GM13976 (cell line): ENCODE measurements at places on chromosomes 4 and X.

GRCh38 chr4:158315706-158316105, 105.4 kb downstream of the TMEM144 start:
- DNase-seq, result no peak

GRCh38 chr4:168648929-168649328, 152.1 kb downstream of the PALLD start:
- DNase-seq, result no peak

GRCh38 chr4:128225148-128225547, 62.5 kb downstream of the PGRMC2 start:
- DNase-seq, result no peak

- peak; percentile 32 for DNase-seq
Observed at GRCh38 chrX:73850124-73851013, 287.4 kb downstream of the CHIC1 start.

DNA sequence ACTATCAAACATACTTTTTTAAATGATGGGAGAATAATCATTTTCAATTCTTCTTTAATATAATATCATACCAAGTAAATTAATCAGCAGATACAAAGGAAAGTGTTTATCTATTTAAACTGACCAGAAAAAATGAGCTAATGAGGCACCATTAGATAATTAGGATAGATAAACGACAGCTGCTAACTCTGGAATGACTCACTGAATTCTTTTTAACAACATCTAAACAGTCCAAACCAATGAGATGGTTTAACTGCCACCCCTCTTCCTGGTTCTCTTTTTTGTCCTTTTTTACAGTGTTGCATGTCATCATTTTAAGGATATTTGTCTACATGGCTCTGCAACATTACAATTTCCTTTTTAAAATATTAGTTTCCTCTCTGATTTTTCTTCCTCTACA, 41.6 kb downstream of the UNC5C start:
- no peak for DNase-seq

- peak; percentile 63 for DNase-seq
Observed at GRCh38 chr4:184310171-184310567, 92.5 kb upstream of the ENPP6 start.

DNA sequence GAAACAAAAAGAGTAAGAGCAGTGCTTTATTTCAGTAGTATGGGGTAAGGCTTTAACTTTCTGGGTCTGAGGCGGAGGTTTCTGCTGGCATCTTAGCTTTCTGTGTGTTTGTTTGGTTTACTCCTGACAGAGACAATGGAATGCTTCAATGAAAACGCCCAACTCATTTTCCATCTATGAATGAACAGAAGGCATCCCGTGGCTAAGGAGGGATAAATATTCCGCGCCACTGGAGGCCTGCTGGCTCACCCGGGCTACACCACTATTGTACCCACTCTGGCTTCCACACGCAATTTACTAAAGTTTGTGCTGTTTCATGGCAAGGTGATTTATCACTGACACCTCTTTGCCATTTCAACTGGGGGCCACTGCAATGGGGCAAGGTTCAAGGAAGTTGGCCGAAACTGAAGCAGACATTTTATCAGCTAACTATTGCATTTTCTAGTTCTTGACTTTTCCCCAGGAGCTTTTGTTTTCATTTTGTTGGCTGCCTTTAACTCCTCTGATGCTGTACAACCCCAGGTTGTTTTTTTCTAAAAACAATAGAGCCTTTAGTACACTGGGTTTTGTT, 32.8 kb upstream of the PPARGC1A start:
- DNase-seq, result no peak

- peak; percentile 92 for DNase-seq
Observed at GRCh38 chrX:15737959-15738902, at the start of gene CA5B. Gene CA5B (plus strand): TSS chrX:15738270. CDS start chrX:15750024, 11,754 bp downstream.

DNA sequence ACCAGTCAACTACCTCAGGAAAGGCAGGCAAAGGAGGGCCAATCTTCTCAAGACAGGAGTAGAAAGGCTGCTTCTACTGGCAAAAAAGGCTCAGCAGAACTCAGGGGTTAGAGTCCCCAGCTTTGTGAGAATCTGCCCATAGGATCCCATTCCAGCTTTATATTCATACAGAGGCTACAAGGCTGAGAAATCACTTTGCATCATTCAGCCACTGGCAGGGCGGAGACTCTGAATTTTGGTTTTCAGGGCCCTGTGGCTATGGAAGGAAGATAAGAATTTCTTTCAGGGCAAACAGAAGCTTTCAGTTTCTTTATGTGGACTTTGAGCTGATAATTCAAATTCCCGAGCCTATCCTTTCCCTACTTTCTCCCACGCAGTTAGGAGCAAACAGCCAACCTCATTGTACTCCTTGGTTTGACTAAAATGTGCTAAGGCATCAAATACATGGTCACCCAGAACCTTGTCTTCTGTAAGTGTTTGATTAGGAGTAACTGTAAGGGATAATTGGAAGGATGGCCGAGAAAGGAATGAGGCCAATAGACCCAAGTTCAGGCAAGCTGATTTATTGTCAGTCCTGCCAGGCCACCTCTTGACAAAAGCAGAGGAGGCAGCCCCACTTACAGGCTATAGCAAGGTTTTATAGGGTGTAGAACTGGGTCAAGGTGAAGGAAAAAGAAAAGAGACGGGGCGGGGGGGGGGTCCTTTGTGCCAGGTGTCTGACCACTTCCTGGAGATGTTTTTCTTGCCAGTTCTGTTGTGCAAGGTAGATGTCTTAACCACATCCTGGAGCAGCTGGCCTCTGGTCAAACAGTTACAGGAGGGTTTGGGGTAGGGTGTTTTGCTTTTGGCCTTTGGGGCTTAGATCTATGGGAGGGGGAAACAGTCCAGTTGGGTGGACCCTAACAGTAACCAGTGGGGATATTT, 165.3 kb upstream of the PPP1R2C start:
- DNase-seq, result no peak

DNA sequence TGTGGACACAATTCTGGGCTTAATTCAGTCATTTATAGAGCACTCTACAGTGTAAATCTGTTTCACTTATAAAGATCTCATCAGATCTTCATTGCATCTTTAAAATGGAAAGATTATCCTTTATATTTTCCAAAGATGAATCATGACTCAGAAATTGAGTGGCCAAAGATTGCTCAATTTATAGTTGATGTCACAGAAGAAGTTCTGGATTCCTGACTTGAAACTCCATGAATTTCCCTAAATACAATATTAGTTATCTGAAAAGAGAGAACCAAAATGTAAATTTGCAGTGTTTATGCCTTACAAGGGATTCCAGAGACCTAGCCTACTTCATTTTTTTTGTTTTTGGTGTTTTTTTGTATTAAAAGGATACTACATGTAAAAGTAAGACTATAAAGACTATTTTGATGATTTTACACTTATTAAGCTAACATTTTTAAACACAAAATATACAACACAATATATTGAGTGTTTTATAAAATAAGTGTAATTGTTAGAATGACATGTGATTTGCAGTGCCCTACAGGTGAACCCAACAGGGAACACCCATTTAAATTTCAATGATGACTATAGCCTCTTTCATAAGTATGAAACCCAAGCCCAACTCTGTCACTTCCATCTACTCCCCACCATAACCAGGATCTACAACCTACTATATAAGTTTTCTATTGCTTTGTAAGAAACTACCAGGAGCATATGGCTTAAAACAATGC, 183.5 kb downstream of the PCDH7 start:
- DNase-seq, result no peak

- no peak for DNase-seq
Observed at GRCh38 chrX:150525061-150525919, 43.1 kb upstream of the MTM1 start.

DNA sequence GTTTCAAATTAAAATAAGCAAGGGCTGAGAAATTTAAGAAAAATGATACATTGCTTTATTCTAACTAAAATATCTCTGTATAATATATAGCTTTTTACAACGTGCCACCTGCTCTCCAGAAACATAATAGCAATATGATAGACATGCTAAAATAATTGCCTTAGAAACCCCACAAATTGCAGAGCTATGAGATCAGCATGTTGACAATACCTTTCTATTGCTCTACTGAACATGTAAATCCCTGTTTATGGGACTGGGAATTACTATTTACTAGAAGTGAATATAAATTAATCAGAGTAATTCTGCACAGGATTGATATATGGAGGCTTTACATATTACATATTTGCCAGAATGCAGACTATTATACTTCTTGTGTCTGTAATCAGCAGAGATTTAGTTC, 1831.1 kb upstream of the IGFBP7 start:
- no peak for DNase-seq

- no peak for DNase-seq
Observed at GRCh38 chr4:869776-870175, 43.8 kb upstream of the CPLX1 start.

DNA sequence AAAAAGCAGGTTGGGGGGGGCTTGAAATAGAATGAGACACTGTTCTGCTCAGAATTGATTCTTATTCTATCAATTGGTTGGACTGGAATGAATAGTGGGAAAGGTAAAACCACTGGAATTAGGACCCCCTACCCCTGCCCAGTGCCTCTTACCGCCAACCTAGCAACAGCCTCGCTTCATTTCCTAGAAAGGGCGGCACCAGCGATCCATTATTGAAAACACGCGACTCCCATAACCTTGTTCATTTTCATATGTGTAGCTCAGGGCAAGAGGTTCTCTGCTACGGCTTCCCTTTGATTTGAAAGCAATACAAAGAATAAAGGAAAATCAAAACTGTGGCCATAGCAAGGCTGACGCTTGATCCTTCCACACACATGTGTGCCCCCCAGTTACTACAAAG, 33.7 kb downstream of the IDS start:
- DNase-seq, result no peak

GRCh38 chr4:146033149-146033548, 94.5 kb upstream of the ZNF827 start:
- DNase-seq, result no peak

DNA sequence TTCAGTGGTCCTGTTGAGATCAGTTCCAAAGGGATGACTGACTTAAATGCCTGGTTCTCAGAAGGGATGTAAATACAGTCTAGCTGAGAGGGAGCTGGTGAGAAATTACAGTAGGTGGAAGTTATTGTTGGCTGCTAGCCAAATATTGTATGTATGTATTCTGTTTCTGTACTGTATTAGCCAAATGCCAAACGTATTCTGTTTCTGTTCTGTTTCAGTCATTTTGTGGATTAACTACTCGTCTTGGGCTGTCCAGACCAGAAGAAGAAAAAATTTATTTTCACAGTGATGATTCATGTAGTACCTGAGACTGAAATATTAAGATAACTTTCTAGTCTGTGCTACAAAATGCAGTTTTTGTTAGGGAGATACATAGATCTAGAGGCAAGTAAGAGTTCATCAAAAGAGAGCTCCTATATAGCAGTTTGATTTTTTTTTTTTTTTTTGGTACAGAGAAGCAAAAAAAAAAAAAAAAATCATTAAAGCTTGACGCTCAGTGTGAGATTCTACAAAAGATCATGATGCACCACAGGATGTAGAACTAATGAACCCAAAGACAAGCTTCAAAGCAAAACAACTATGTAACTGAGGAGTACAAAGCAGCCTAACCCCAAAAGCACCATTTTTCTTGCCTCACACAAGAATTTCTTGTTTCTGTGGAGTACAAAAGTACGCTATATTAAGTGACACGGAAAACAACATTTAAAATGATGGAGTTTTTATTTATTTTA, 54.8 kb downstream of the CASP6 start:
- DNase-seq, result peak; percentile 32

- DNase-seq, result no peak
Observed at GRCh38 chrX:100072336-100072735, 337.7 kb downstream of the PCDH19 start.

DNA sequence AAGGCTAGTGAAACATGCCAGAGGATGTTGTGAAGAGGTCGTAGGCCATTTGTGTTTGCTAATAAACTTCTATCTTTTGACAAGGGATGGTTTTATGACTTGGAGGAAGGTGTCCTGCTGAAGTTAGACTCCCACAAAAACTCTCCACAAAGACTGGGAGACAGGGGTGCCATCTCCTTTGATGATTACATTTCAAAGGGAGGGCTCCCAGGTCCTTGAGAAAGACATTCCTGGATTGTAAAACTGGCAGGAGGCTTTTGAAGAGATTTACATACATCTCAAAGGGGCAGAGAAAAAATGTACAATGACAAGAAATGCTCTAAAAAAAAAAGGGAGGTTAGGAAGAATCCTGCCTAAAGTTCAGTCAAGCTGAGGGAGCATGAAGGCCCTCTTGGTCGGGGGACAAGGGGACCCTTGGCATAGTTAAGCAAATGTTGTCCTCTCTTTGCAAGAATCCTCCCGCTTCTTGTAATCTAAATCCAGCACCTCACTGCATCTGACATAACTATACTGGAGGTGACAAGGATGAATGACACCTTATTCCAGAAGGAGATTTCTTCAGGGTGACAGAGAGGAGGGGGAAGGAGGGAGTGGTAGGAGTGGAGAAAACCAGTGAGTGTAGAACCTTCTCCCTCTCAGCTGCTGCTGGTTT, 41.1 kb upstream of the MGST2 start:
- no peak for DNase-seq

GRCh38 chr4:150310159-150310895, 232.1 kb downstream of the DCLK2 start:
- no peak for DNase-seq

DNA sequence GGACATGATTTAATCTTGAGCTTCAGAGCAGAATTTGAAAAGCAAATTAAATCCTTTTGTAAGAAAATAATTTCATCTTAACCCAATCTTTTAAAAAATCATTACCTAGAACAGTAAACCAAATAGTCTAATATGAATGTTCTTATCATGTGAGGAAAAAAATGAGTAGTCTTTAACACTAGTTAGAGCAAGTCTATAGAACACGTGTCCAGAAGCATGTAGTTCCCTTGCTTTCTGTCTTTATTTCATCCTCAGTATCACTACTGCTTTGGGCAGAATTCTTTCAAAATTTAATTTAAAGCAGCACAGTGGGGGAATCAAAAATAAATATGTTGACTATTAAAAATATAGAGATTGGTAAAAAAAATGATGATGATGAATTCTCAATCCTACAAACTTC, 2.1 kb downstream of the RBM47 start:
- DNase-seq, result no peak

- DNase-seq, result no peak
Observed at GRCh38 chrX:111914398-111915090, 38.6 kb downstream of the TRPC5OS start.

DNA sequence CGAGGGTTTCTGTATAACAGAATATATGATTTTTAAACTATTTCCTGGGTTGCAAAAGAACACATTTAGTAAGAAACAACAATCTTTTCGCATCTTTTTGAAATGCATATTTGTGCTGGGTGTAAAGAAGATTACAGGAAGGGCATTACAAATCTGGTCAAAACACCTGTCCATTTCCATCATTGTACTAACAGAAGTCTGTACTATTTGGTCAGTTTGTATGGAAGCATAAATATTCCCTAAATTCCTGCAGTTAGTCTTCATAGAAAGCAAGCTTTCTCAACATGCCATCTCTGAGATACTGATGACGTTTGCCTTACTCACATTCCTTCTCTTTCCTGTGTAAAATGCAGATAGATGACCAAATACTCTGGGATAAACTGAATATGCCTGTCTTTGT, 203.3 kb downstream of the NWD2 start:
- DNase-seq, result no peak

DNA sequence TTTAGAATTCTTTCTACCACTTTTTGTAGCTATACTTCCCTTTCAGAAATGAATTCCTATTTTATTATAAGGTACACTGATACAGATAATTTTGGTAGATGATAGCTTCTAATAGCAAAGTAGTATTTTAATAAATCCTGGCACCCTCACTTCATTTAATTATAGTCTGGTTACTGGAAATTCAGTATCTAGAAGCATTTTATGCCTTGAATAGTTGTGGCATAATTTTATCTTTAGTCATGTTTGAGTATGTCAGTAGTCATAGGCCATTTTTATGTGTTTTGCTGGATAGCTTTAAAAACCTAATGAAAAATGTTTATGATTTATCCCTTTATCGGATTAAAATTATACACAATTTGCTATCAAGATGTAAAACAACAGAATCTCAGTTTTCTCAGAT, 92.3 kb downstream of the DIAPH2 start:
- no peak for DNase-seq
